ENCODE measurements at places on chromosomes 1 and 21.

DNA sequence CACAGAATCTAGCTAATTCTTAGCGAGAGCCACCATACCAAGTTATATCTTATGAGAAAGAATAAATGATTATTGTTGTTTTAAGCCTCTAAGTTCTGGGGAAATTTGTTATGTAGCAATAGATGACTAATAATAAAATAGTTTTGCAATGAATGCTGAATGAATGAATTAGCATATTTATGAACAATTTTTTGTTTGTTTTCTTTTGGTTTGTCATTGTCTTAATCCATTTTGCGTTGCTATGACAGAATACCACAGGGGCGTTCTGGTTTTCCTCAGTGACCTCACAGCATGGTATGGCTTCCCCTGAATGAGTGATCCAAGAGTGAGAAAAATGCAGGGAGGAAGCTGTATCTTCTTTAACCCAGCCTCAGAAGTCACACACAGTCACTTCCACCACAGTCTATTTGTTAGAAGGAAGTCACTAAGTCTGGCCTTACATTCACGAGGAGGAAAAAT, 53.8 kb upstream of the HPDL start:
- DNase-seq = peak; percentile 93

DNA sequence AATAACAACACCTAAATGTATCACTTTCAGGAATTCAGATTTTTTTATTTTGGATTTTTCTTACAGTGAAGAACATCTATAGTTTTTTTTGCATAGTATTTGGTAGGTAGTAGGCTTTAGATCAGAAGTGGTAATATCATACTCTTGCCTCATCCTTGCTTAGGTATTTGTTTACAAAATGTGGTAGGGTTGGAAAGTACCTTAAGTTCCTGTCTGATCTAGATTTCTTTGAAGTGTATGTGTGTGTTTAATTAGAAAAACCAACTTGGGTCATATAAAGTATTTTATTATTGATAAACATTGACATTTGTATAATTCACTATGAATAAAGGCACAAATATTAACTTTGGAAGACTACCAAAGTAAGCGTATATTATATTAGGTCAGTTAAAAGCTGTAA, 85.3 kb upstream of the GPR88 start:
- DNase-seq = peak; percentile 46

DNA sequence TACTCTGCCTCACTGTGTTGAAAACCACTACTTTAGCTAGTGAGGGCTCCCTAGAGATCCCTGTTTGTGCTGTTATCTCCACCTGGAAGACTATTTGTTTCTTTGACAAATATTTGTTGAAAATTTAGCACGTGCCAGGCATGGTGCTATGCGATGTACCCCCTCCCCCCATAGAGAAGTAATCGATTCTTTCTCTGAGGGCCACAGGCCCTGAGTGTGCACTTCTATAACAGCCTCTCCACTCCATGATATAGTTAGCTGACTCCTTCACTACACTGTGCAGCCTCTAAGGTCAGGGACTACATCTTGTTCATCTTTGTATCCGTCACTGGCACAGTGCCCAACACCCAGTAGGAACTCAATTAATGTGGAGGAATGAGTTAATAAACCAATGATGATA, 17.3 kb upstream of the RBM15 start:
- DNase-seq = no peak

DNA sequence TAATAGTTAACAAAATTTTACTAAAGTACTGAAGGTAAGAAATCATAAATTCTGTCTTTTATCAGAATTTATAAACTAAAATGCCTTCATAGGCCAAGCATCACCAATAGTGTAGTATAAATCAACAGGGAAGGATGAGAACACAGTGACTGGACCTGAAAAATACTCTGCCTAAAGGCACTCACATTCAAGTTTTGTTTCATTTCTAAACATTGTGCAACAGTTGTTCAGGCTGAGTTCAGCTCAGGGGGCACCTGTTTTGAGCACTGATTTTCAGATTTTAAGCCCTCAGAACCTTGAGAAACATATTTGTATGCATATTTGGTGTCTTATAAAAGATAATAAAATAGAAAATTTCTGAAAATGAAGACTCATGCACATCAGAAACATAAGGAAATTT, 12.4 kb downstream of the ACBD6 start:
- DNase-seq = no peak

DNA sequence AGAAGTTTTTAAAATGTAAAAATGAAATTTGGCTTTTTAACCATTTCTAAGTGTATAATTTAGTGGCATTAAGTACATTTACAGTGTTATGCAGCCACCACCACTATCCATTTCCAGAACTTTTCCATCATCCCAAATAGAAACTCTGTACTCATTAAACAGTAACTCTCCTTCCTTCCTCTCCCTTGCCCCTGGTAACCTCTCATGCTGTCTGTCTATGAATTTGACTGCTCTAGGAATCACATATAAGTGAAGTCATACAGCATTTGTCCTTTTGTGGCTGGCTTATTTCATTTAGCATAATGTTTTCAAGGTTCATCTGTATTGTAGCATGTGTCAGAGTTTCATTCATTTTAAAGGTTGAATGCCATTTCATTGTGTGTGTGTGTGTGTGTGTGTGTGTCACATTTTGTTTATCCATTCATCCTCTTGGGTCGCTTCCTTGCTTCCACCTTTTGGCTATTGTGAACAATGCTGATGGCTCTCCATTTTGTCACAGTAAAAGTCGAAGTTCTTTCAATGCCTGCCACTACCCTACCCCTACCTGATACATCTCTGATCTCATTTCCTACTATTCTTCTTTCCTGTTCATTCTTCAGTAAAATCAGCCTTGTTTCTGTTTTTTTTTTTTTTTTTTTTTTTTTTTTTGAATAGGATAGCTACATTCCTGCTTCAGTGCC, 45.3 kb downstream of the F3 start:
- no peak for DNase-seq

DNA sequence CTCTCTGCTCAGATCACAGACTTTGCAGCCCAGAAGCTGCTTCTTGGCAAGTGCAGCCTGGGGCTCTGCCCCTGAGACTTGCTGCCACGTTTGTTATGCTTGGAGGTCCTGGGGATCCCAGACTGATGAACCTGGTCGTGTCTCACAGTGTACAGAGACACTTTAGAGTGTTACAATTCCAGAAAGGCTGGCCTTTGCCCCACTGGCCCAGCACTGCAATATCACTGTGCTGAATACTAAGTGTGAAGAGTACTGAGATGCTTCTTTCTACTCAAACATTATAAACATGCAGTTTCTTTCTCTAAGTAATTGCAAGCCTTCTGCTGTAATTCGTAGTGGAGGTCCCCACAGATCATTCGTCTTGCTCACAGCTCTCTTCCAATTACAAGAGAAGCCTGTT, 133.2 kb downstream of the MAP3K21 start:
- no peak for DNase-seq

DNA sequence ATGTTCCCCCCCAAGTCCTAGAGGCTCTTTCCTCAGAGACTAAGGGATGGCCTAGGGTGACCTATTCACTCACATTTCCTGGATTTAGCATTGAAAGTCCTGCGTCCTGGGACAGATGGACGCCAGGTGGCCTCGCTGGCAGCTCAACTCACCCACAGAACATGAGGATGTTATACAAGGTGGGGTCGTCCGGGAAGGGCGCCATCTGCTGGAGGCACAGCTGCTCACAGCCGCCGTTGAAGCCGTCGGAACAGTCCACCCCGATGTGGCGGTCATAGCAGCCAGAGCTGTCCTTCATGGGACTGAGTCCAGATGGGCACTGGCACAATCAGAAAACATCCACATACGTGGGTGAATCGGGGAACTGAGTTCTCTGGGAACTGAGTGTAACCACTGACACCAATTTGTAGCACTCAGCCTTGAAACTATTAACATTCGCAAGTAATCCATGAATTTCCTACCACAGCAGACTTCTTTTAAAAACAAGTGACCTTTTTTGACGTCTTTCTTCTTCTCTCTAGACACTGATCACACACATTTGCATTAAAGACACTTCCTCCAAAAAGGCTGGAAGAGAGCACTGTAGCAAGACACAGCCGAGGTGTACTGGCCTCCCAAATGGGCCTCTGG, 215.4 kb downstream of the ASTN1 start:
- DNase-seq = peak; percentile 62

- no peak for DNase-seq
Observed at GRCh38 chr1:46425726-46426125, 31.6 kb downstream of the FAAH start.

DNA sequence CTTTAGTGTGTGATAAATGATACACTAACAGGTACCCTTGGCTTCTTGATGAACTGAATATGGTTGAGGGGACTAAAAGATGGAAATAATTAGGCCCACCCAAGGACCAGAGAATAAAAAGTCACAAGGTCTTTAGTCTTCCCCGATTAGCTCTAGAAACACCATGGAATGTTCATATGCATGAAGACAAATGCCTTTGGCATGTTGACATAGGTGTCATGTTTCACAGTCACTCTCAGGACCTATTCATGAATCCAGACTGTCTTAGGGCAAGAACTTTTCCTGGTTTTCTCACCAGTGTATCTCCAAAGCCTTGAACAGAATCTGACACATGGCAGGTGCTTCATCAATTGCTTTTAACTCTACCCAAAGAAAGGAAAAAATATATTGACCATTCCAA, 412.8 kb downstream of the AJAP1 start:
- no peak for DNase-seq

DNA sequence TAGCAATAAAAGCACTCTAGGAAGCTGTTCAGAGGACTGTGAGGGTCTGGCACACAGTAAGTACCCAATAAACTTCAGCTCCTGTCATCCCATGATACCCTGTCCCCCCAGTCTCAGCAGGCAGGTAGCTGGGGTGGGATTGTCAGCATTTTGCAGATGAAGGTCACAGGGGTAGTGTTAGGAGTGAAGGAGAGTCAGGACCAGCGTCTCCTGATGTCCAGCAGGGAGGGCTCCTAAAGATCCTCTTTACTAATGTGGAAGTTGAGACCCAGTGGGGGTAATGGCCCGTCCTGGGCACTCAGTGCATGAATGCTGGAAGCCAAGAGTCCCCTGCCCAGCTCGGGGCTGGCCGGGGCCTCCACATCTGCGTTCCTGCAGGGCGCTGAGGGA, 31.3 kb upstream of the EDN2 start:
- DNase-seq = no peak

DNA sequence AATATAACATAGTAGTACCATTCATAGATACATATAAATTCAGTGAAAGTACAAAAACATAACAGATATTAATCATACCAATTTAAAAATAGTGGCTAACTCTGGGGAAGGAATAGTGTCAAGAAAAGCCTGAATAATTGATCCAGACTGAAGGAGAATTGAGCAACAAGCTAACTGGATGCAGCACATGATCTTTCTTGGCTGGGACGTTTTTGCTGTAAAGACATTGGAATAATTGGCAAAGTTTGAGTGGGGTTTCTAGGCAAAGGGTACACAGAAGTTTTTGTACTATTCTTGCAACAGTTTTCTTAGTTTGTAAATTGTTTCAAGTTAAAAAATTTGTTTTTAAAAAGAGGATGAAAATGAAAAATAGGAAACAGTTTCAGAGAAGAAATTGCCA, 2.6 kb upstream of the SH3GLB1 start:
- no peak for DNase-seq

All from ELR (cell line).